ENCODE measurements at places on chromosomes 7 and 10. TPM values are rescaled to one million over a fixed set of nuclear protein-coding genes. Genes with fewer than 3 reads are reported as not detected.

Gene ZNF736
- 6.9 TPM for total RNA-seq

GRCh38 chr10:101492205-101492604, 95.9 kb downstream of the POLL start:
- no peak for DNase-seq

Gene SFR1
- 7.0 TPM for total RNA-seq

Gene KCNH2
- total RNA-seq: 0.46 TPM

GRCh38 chr10:8325024-8325980, 270.8 kb downstream of the GATA3 start:
- DNase-seq: no peak

DNA sequence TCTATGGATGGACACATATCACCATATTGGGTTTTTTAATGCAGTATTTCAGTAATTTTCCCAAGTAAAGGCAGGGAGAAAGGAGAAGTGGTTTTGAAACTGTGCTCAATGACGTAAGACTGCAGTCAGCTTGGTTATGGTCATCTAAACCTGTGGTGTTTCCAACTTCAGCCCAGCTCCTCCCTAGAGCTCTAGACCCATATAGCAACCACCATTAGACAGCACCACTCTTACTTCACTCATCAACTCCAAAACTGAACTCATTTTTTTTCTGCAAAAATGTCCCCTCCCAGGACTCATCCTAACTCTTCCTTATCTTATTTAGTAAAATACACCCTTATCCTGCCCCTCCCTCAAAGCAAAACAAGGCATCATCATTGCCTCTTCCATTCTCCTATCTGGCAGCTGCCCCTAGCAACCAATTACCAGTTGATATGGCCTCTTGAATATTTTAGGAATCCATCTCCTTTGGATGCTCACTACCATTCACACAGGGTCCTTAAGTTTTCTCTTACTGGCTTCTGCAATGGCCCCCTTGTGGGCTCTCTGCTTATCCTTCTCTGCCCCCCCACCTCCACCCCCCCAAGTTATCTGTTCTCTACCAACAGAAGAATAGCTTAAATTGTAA, 1.5 kb upstream of the RALA start:
- DNase-seq: no peak

Gene FAM25G
- not detected for total RNA-seq

Gene UBE2D1
- total RNA-seq: 15.6 TPM

Gene ECHDC3
- total RNA-seq: 164 TPM

Gene CALCR
- 0.28 TPM for total RNA-seq

Gene MALRD1
- 1.8 TPM for total RNA-seq

Gene ATOH7
- total RNA-seq: not detected

GRCh38 chr7:148708026-148708885, 9.6 kb downstream of the CUL1 start:
- DNase-seq: no peak

DNA sequence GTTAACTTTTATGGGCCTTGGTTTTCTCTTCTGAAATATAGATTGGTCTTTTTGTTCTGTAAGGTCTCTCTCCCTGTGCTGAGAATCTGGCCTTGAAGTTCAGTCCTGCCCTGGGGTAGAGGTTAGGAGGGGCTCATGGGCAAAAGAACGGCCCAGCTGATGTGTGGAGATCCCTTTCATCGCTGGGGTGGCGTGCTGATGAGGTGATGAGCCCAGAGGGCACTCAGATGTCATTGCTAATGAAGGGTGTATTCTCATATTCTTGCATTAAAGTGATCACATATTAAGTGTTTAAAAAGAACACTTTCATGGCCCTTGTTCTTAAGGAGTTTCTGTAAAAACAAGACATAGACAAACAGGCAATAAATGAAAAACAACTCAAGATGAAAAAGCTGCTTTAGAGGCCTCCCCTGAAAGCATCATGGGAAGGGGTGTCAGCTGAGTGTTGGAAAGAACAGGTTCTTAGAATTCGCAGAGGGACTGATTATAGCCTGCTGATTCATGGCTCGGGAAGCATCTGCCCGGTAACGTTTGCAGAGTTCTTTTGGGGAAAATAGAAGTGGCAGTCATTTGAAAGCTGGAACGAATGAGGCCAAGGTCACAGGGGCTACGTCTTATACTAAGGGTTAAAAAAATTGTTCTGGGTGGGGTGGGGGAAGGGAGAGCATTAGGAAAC, 72.5 kb upstream of the GPR158 start:
- no peak for DNase-seq

DNA sequence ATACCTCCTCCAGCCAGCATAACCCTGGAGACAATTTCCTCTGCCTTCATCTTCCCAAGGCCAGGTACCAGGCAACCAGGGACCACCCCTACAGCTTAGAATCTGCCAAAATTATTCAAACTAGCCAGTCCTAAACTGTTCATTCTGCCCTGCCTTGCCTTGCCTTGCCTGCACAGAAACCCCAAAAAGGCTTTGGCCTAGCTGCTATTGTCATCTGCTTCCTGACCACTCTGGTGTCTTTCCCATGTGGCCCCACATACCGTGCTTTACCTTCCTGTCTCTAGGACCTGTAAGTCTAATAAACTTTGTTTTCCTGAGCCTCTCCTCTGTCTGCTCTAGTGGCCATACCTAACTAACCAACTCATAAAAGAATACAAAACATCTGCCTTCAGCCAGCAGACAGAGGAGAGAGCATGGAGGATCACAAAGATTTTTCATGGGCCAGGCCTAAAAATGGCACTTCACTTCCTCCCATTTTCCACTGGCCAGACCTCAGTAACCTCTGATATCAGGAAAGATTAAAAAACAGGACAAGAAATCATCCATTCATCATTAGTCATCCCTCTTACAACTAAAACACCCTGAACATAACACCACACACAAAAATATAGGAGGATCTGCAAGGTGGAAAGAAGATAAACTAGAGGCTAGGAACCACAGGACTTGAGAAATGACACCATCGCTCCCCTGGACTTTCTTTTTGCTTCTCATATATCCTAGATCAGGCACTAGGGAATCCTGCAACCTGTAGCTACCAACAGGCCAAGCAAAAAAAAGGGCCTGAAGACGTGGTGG, 51.5 kb downstream of the IMMP2L start:
- no peak for DNase-seq

Gene LRGUK
- 1.2 TPM for total RNA-seq

- DNase-seq: no peak
Observed at GRCh38 chr10:132110713-132111112, 45.0 kb downstream of the JAKMIP3 start.

Gene ASB15
- not detected for total RNA-seq

Measured in omental fat pad (tissue), 4 donors.